ENCODE measurements at places on chromosomes 3 and 15.
A peak's percentile ranks its signal among the peaks of the same experiment; 100 is the strongest.

GRCh38 chr3:127214975-127215374 is 22.0 kb downstream of the PRR23E start:
- H3K27me3 ChIP-seq, result peaks cover 15% of the 10 kb centered on the region
- H3K36me3 ChIP-seq, result no peaks in the 10 kb centered on the region
- no peak overlapping the region for H3K27ac ChIP-seq
- H3K4me3 ChIP-seq, result no peak overlapping the region

DNA sequence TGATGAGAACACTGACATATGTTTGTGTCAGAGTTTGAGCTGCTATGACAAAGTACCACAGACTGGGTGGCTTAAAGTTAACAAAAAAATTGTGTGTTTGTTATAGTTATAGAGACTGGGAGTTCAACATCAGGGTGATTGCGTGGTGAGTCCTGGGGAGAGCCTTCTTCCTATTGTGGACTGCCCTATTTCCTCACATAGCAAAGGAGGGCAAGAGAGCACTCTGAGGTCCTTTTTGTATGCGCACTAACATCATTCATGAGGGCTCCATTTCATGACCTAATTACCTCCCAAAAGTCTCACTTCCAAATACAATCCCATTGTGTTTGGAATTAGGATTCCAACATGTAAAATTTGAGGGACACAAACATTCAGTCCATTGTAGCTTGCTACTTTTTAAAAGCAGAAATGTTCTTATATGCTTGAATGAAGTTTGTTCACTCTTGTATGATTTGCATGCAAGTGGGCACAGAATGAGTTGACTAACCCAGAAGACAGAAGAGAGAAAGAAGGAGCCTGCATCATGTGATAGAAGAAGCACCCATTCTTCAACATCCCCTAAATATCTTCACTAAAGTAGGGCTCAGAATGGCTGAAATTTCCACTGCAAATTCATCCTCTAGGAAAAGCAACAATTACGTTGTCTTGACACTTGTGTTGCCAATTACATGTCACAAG is 18.9 kb upstream of the ALCAM start:
- H3K4me1 ChIP-seq, result no peaks in the 10 kb centered on the region
- H3K27me3 ChIP-seq, result peaks cover 14% of the 10 kb centered on the region
- H3K4me3 ChIP-seq, result no peak overlapping the region
- no peaks in the 10 kb centered on the region for H3K36me3 ChIP-seq
- DNase-seq, result no peak
- no peak overlapping the region for H3K27ac ChIP-seq

DNA sequence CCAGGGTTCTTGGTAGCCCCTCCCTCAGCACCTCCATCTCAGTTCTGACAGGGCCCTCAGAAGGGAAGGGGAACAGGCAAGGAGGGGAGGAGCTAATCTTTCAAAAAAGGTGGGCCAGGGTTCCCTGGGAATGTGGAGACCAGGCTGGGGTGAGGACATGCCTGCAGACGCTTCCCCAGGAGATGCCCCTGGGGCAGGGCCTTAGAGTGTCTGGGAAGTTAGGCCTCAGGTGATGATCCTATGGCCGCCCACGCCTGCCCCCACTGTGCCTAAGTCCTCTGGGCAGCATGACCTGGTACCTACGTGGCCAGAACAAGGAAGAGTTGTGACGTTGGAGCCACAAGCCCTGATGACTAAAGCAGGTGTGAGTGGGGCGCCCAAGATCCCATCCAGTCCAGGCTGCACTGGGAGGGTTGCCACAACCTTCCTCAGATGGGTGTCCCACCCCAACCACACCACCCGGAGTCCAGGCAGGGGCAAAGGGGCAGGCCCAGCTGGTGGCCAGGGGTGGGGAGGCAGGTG is 3.9 kb upstream of the SEMA3B start:
- H3K36me3 ChIP-seq, result no peaks in the 10 kb centered on the region
- peaks cover 11% of the 10 kb centered on the region for H3K27me3 ChIP-seq
- DNase-seq, result no peak
- no peak overlapping the region for H3K27ac ChIP-seq
- no peak overlapping the region for H3K4me3 ChIP-seq

- H3K4me3 ChIP-seq, result no peak overlapping the region
- DNase-seq, result no peak
- H3K4me1 ChIP-seq, result peaks cover 38% of the 10 kb centered on the region
These were observed 8.5 kb downstream of the LIPC start for GRCh38 chr15:58440158-58440910.

- H3K36me3 ChIP-seq, result no peaks in the 10 kb centered on the region
- H3K27ac ChIP-seq, result no peak overlapping the region
- no peak overlapping the region for H3K4me3 ChIP-seq
- H3K27me3 ChIP-seq, result peaks cover 2% of the 10 kb centered on the region
- no peaks in the 10 kb centered on the region for H3K4me1 ChIP-seq
These were observed 98.8 kb upstream of the ZBTB20 start for GRCh38 chr3:115245899-115246298.

DNA sequence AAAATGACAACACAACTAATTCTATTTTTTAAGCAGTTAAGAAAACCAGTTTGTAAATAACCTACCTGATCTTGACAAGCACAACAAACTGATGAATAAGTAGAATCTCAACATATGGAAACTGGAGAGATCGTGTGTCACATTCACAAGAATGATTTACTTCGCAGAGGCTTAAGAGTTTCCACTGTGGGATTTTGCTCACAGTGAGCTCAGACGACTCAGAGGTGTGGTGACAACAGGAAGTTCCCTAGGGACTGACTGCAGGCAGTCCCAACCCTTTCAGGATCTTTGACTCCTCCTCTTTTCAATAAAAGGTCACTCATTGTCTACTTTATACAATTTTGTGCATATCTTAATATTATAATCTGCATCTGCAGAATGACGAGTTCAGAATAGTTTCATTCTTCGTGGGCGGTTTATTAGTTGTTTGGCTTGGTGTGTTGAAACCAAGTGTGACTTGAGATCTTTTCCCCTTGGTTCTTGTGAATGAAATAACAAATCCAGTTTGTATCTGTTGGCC is at the start of gene LIPH:
LIPH (minus strand) TSS at position 231 of the 520 bp plus-strand sequence; CDS start at position 114, 117 bp downstream.
- DNase-seq, result no peak
- no peaks in the 10 kb centered on the region for H3K36me3 ChIP-seq
- no peak within 1 kb of the TSS for H3K4me3 ChIP-seq
- no peak within 1 kb of the TSS for H3K27ac ChIP-seq

GRCh38 chr3:155859859-155860258 is 5.6 kb upstream of the SLC33A1 start:
- no peaks in the 10 kb centered on the region for H3K36me3 ChIP-seq
- peaks cover 32% of the 10 kb centered on the region for H3K4me1 ChIP-seq
- H3K27me3 ChIP-seq, result no peaks in the 10 kb centered on the region
- DNase-seq, result no peak
- H3K4me3 ChIP-seq, result no peak overlapping the region

- H3K27ac ChIP-seq, result no peak overlapping the region
- peaks cover 3% of the 10 kb centered on the region for H3K4me1 ChIP-seq
- DNase-seq, result no peak
- H3K27me3 ChIP-seq, result no peaks in the 10 kb centered on the region
- H3K4me3 ChIP-seq, result no peak overlapping the region
- H3K36me3 ChIP-seq, result peaks cover 4% of the 10 kb centered on the region
These were observed 59.7 kb upstream of the GK5 start for GRCh38 chr3:142285083-142285517.

DNA sequence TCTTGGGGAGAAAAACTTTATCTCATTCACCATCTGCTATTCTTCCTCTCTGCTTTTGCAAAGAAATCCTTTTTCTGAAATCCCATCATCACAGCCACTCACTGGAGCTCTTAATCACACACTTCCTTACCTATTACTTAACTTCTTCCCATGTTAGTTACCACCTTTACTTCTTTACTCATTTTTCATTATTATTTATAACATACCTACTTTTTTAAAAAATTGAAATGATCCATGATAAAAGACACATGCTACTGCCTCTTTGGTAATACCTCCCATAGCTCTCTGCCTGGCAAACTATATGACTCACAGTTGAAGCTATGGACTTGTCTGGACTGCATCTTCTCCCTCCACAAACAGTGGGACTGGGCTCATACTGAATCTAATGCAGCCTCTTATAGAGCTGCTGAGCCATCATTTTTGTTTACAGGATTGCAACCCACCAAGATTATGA is 150.3 kb downstream of the TNIK start:
- H3K4me1 ChIP-seq, result peaks cover 21% of the 10 kb centered on the region
- no peaks in the 10 kb centered on the region for H3K27me3 ChIP-seq
- no peak for DNase-seq
- H3K36me3 ChIP-seq, result peaks cover 10% of the 10 kb centered on the region
- H3K4me3 ChIP-seq, result no peak overlapping the region

DNA sequence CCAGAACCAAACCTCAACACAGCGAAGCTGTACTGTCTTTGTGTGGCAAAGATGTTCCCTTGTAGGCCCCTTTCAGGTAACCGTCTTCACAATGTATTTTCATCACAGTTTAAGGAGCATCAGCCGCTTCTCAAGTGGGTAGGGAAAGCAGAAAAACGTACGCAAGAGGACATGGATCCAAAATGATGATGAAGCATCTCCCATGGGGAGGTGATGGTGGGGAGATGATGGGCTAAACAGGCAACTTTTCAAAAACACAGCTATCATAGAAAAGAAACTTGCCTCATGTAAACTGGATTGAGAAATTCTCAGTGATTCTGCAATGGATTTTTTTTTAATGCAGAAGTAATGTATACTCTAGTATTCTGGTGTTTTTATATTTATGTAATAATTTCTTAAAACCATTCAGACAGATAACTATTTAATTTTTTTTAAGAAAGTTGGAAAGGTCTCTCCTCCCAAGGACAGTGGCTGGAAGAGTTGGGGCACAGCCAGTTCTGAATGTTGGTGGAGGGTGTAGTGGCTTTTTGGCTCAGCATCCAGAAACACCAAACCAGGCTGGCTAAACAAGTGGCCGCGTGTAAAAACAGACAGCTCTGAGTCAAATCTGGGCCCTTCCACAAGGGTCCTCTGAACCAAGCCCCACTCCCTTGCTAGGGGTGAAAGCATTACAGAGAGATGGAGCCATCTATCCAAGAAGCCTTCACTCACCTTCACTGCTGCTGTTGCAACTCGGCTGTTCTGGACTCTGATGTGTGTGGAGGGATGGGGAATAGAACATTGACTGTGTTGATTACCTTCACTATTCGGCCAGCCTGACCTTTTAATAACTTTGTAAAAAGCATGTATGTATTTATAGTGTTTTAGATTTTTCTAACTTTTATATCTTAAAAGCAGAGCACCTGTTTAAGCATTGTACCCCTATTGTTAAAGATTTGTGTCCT is 60.0 kb downstream of the AAGAB start:
- DNase-seq, result no peak
- H3K4me1 ChIP-seq, result peaks cover 12% of the 10 kb centered on the region
- H3K4me3 ChIP-seq, result no peak overlapping the region
- H3K27me3 ChIP-seq, result no peaks in the 10 kb centered on the region
- H3K27ac ChIP-seq, result peak overlapping the region; percentile 7

- DNase-seq, result no peak
- H3K4me3 ChIP-seq, result no peak overlapping the region
- H3K27ac ChIP-seq, result no peak overlapping the region
- no peaks in the 10 kb centered on the region for H3K4me1 ChIP-seq
- no peaks in the 10 kb centered on the region for H3K36me3 ChIP-seq
- peaks cover 21% of the 10 kb centered on the region for H3K27me3 ChIP-seq
These were observed 238.0 kb downstream of the DOCK3 start for GRCh38 chr3:50912746-50913145.

DNA sequence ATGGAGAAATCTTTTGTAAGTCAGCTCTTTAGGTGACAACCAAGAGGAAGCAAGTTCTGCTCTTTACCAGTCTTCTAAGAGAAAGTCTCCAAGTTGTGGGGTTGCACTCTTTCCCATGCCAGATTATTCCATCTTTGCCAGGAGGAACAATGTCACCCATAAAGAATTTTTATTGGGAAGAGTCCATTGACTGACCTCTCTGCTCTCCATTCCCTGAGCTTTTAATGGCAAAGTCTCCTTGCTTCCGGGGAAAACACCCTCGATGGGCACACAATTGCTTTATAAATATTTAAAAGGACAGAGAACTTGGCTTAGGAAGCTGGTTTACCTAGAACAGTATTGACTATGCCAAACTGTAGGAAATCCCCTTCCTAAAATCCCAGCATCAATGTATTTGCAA is 19.9 kb upstream of the UBE2E1 start:
- H3K36me3 ChIP-seq, result no peaks in the 10 kb centered on the region
- no peak for DNase-seq
- no peak overlapping the region for H3K4me3 ChIP-seq
- H3K27ac ChIP-seq, result no peak overlapping the region
- no peaks in the 10 kb centered on the region for H3K4me1 ChIP-seq

- peaks cover 50% of the 10 kb centered on the region for H3K4me1 ChIP-seq
- peak overlapping the region; percentile 67 for H3K4me3 ChIP-seq
These were observed 31.8 kb downstream of the CCNL1 start for GRCh38 chr3:157127831-157128767.

DNA sequence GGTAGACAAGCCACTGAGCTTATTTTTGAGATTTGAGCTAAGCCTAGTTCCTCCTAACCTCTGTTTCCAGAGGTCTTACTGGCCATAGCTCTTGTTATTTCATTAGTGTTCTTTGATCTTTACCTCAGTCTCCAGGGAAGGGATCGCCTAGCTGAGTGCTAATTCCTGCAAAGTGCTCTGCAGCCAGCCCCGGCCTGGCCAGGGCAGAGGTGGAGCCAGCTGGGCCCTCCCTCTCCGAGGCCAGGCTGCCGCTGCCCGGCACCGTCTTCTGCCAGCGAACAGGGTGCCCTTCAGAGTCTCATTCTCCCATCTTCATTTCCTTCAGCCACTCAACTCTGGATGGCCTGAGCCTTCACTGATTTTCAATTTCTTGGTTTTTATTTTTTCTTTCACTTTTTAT is 19.7 kb downstream of the FAN1 start:
- no peak for DNase-seq
- no peaks in the 10 kb centered on the region for H3K27me3 ChIP-seq
- peaks cover 10% of the 10 kb centered on the region for H3K36me3 ChIP-seq

- H3K27ac ChIP-seq, result no peak overlapping the region
- no peak overlapping the region for H3K4me3 ChIP-seq
- H3K36me3 ChIP-seq, result peaks cover 4% of the 10 kb centered on the region
- DNase-seq, result no peak
- peaks cover 7% of the 10 kb centered on the region for H3K4me1 ChIP-seq
These were observed 12.4 kb downstream of the ADIPOQ start for GRCh38 chr3:186854954-186855353.

- DNase-seq, result no peak
- peaks cover 18% of the 10 kb centered on the region for H3K27me3 ChIP-seq
- no peaks in the 10 kb centered on the region for H3K4me1 ChIP-seq
- no peaks in the 10 kb centered on the region for H3K36me3 ChIP-seq
- H3K27ac ChIP-seq, result no peak overlapping the region
These were observed 21.4 kb downstream of the SCG3 start for GRCh38 chr15:51702710-51703109.

DNA sequence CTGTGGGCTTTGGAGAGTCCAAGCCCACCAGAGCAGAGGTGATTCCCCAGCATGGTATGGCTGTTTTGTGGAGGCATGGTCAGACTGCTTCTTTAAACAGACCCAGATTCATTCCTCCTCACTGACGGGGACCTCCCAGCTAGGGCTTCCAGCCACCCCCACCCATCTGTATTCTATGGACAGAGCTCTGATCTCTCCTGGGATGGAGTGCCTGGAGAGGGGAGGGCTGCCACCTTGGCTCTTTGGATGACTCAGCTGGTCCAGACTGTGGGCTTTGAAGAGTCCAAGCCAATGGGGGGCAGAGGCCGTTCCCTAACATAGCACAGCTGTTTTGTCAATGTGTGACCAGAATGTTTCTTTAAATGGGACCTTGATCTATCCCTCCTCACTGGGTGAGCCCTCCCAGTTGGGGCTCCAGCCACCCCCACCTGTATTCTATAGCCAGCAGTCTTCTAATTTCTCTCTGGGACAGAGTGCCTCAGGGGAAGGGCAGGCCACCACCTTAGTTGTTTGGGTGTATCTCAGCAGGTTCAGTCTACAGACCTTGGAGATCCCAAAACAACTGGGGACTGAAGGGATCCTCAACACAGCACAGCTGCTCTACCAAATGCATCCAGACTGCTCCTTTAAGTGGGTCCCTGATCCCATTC is 122.0 kb upstream of the OSTN start:
- H3K4me3 ChIP-seq, result no peak overlapping the region
- DNase-seq, result no peak
- no peaks in the 10 kb centered on the region for H3K4me1 ChIP-seq
- H3K27ac ChIP-seq, result no peak overlapping the region
- no peaks in the 10 kb centered on the region for H3K36me3 ChIP-seq
